ENCODE measurements at places on chromosomes 12 and 14. TPM values are rescaled to one million over a fixed set of nuclear protein-coding genes. Genes with fewer than 3 reads are reported as not detected.

- no peaks in the 10 kb centered on the region for H3K27me3 ChIP-seq
- H3K36me3 ChIP-seq = no peaks in the 10 kb centered on the region
- no peak for DNase-seq
- H3K4me3 ChIP-seq = no peak overlapping the region
- H3K27ac ChIP-seq = no peak overlapping the region
Measured at GRCh38 chr12:82954572-82954971, 267.9 kb downstream of the TMTC2 start.

DNA sequence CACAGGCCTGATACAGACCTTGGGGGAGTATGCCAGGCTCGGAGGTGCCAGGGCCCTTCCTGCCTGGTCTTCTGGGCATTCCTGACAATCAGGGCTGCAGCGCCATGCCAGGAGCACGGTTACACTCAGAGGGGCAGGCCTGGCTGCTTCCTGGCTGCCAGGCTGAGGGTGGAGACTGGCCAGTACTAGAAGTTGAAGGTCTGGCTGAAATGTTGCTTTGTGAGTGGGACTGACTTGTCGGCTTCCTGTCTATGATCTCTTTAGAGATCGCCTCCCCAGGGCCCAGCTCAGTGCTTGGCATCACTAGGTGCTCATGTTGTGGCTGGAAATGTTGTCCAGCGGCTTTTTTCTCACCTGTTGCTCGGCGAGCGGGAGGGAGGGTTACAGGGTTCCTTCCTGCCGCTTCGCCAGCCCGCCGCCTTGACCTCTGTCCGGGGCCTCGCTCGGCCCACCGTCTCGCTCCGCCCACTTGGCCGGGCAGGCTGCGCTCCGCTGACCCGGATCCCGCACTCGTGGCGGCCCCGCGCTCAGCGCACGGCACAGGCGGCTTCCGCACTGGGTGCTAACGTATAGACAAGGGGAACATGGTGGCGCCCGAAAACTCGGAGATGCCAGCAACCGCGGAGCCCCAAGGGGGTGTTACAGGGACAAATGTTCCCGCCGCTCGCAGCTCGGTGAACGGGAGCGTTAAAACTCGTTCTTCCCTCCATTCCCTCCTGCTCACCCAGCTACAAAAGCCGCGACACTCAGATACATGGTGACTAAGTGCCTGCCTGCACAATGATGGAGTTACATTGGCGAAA, 32.6 kb downstream of the PAPLN start:
- peak overlapping the region; percentile 69 for H3K4me3 ChIP-seq
- H3K36me3 ChIP-seq = no peaks in the 10 kb centered on the region
- no peak for DNase-seq

DNA sequence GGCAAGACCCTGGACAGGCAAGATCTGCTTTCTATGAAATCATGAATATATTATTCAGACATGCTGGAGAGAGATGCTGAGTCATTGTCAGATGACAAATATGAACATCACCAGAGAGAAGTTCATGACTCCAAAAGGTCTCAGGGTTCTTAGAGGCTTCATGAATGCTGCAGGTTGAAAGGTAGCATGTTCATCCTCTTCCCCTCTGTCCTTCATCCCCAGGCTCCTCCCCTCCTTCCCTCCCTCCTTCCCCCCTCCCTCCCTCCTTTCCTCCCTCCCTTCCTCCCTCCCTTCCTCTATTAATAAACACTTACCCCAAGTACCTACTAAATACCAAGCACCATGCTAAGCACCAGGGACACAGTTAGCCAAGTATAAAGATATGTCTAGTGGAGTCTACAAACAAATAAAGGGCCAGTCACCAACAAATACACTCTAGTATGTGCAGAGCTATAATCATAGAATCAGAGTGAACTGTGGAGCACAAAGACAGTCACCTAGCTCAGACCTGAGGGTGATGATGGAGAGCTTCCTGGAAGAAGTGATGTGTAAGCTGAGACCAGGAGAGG, 46.2 kb downstream of the RPH3A start:
- H3K27me3 ChIP-seq = no peaks in the 10 kb centered on the region
- H3K4me3 ChIP-seq = no peak overlapping the region
- no peak overlapping the region for H3K27ac ChIP-seq
- no peaks in the 10 kb centered on the region for H3K4me1 ChIP-seq
- no peaks in the 10 kb centered on the region for H3K36me3 ChIP-seq

DNA sequence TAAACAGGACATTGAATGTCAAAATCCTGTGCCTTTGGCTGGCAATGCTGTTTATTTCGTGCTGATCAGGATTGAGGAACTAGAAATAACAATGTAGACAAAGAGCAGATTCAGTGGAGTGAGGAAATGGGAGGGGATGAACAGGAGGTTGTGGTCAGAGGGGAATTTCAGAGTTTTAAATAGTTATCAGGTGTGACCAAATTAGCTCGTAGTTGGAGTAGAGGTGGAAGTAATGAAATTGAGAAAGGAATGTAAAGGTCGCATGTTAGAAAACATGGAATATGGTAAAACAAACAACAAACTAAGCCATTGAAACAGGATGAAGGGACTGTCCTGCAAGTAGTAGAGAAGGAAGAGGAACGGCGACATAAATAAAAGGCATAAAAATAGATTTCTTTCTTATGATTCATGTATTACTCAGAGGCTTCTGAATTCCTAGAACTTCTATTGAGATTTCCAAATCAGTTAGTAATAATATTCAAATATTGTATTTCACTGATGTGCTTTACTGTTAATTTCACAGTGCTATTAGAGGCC, 9.5 kb upstream of the SAV1 start:
- no peaks in the 10 kb centered on the region for H3K36me3 ChIP-seq
- peak; percentile 59 for DNase-seq
- H3K27ac ChIP-seq = peak overlapping the region; percentile 90
- no peak overlapping the region for H3K4me3 ChIP-seq
- H3K27me3 ChIP-seq = no peaks in the 10 kb centered on the region

DNA sequence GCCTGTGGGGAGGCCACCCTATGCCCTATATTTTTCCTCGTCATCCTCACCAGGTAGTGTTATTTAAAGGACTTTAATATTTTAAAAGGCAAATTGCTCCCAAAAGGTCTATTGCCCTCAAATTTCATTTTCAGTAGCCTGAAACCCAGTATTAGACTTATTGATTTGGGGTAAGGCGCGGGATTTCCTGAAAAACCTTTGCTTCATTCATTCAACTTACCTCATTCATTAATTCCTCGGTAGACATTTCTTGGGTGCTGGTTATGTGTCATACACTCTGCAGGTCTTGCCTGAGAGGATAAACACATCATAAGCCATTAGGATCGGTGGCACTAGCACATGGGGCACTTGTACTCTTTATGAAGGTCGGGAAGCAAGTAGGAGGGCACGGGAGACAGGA, 99.2 kb downstream of the ARF6 start:
- no peaks in the 10 kb centered on the region for H3K27me3 ChIP-seq
- H3K27ac ChIP-seq = no peak overlapping the region
- no peak overlapping the region for H3K4me3 ChIP-seq
- no peaks in the 10 kb centered on the region for H3K4me1 ChIP-seq
- DNase-seq = no peak

DNA sequence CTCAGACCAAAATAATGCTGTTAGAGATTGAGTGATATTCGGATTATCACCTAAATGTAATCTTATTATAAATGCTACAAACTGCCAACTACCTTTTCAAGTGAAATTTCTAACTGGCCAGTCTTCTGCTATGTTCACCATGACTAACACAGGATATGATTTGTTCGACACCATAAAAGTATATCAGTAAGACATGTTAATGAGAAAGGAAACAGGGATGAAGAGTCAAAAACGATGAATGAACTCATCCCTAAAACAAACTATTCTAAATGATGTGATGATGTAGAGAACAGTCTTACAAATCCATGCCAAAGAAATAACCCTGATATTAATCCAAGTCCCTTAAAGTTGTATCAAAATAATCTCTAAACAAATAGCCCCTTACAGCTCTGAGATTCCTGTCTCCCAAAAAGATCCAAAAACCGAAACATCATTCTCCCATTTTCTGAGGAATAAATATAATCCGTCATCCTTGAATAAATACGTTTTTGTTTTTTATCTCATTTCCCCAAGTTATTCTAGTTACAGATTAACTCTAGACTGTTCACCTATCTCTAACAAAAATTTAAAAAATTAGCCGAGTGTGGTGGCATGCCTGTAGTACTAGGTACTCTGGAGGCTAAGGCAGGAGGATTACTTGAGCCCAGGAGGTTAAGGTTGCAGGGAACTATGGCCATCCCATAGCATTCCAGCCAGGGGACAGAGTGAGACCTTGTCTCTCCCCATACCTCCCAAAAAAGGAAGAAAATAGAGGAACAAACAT, 9.1 kb downstream of the SCAF11 start:
- H3K36me3 ChIP-seq = no peaks in the 10 kb centered on the region
- no peak for DNase-seq
- H3K27me3 ChIP-seq = no peaks in the 10 kb centered on the region
- no peak overlapping the region for H3K4me3 ChIP-seq
- no peak overlapping the region for H3K27ac ChIP-seq

- no peaks in the 10 kb centered on the region for H3K4me1 ChIP-seq
- H3K27ac ChIP-seq = no peak overlapping the region
- DNase-seq = no peak
Measured at GRCh38 chr12:119201789-119202543, 23.2 kb downstream of the HSPB8 start.

DNA sequence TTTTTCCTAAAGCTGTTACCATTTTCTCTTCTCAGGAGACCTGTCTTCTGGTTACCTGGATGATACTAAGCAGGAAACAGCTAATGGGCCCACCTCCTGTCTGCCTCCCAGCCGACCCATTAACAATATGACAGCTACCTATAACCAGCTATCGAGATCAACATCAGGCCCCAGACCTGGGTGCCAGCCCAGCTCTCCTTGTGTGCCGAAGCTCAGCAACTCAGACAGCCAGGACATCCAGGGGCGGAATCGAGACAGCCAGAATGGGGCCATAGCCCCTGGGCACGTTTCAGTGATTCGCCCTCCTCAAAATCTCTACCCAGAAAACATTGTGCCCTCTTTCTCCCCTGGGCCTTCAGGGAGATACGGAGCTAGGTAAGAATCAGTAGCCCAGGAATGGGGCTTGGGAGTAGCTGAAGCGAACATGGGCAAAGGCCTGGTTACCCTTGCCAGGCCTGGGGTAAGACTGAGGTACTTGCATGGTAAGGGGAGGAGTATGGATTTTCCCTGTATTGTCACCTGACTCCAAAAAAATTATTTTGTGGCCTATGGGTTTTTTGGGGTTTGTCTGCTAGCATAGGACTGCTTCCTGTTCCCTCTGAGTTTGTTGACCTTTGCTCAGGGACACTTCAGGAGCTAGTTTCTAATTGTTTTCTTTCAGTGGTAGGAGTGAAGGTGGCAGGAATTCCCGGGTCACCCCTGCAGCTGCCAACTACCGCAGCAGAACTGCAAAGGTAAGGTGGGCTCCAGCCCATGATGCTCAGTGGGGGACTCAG, 26.6 kb downstream of the TRAFD1 start:
- no peak overlapping the region for H3K4me3 ChIP-seq
- H3K27me3 ChIP-seq = no peaks in the 10 kb centered on the region
- H3K4me1 ChIP-seq = no peaks in the 10 kb centered on the region
- peaks cover 19% of the 10 kb centered on the region for H3K36me3 ChIP-seq

DNA sequence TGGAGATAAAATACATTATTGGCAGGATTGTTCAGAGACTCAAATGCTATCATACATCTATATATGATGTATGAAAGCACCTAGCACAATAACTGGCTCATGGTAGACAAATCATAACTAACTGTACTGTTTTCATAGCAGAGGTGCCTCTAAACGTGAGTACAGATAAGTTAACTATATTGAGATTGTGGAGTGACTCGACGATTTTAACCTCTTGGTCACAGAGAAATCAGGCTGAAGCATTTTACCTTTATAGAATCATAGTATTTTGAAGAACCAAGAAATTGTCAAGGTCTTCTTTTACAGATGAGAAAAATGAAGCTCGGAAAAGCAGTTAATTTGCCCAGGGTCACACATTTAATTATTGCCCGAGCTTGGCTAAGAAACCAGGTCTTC, 666 bp upstream of the DERA start:
- H3K36me3 ChIP-seq = no peaks in the 10 kb centered on the region
- no peaks in the 10 kb centered on the region for H3K4me1 ChIP-seq
- H3K4me3 ChIP-seq = no peak overlapping the region
- peak overlapping the region; percentile 93 for H3K27ac ChIP-seq

DNA sequence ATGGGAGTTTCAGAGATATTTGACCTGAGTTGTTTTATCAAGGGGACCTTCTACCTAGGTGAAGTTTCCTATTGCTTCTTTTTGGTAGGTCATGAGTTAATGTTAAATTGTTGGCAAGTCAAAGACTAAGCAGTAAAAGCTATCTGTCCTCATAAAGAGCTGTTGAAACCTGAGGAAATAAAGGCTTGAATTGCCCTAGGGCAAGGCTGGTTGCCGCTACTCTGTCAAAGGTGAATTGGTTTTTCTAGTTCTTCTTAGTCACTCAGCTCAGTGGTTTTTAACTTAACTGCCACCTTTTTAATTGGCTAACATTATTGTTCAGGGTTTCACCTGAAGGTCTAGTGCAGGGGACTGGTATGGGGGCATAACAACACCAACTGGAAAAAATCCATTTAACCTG, 441.6 kb upstream of the FBXO33 start:
- no peak overlapping the region for H3K4me3 ChIP-seq
- H3K4me1 ChIP-seq = no peaks in the 10 kb centered on the region
- DNase-seq = no peak
- H3K27ac ChIP-seq = no peak overlapping the region
- no peaks in the 10 kb centered on the region for H3K36me3 ChIP-seq

- H3K4me1 ChIP-seq = peaks cover 6% of the 10 kb centered on the region
- peak; percentile 12 for DNase-seq
- H3K27ac ChIP-seq = peak overlapping the region; percentile 88
- no peak overlapping the region for H3K4me3 ChIP-seq
Measured at GRCh38 chr12:49870501-49871262, 27.8 kb upstream of the BCDIN3D start.

DNA sequence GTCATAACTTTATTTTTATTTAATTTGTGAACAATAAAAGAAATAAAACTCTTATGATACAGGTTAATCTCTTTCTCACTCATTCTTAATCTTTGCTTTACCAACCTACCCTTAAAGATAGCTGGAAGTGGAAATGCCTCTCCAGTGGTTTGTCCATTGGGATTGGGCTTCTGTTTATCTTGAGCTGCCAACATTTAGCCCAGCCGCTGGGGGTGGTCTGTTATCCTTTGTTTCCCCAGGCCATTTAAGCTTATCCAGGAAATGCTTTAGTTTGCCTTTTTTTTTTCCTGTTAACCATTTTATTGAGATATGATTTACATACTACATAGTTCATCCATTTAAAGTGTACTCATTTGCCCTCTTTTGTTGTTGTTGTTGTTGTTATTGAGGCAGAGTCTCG, 8.2 kb downstream of the TDG start:
- DNase-seq = no peak
- no peaks in the 10 kb centered on the region for H3K27me3 ChIP-seq
- H3K4me3 ChIP-seq = no peak overlapping the region
- no peaks in the 10 kb centered on the region for H3K4me1 ChIP-seq
- no peak overlapping the region for H3K27ac ChIP-seq

GRCh38 chr12:1916371-1917171, 1.9 kb downstream of the CACNA2D4 start:
- DNase-seq = peak; percentile 7
- H3K4me1 ChIP-seq = no peaks in the 10 kb centered on the region
- no peaks in the 10 kb centered on the region for H3K27me3 ChIP-seq
- no peak overlapping the region for H3K4me3 ChIP-seq
- H3K36me3 ChIP-seq = no peaks in the 10 kb centered on the region

IL22 gene
- total RNA-seq = not detected

SLC38A6 gene
- 45.0 TPM for total RNA-seq

PPP4R4 gene
- total RNA-seq = 7.2 TPM

SYT10 gene
- not detected for total RNA-seq

NANOG gene
- not detected for total RNA-seq

FOXN4 gene
- total RNA-seq = not detected

PTPRB gene
- 33.6 TPM for total RNA-seq

TAS2R30 gene
- 17.0 TPM for total RNA-seq

AKAP6 gene
- total RNA-seq = 9.1 TPM

LHX5 gene
- not detected for total RNA-seq

PSMB5 gene
- total RNA-seq = 144 TPM

PPP1CC gene
- 135 TPM for total RNA-seq

EIF2S3B gene
- total RNA-seq = 0.48 TPM

All from breast epithelium (tissue), 4 donors.